ENCODE measurements at places on chromosomes 12 and 14.

GRCh38 chr12:86407620-86408208, 151.5 kb upstream of the MGAT4C start:
- DNase-seq, result no peak

DNA sequence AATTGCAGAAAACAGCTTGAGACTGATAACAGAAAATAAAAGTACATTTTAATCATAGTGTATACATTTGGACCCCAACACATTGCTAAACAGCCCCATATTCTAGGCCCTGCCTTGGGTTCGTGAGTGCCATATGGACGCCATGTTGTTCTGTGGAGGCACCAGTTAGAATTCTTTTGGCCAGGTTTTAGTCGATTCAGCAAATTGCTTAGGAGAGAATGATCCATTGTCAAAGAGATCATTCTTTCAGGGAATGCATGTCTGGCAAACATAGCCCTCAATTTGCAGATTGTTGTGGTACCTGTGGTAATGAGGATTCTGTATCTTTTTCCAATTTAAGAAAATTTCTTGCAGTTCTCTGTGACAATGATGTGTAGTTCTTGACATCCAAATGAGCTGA, 183.6 kb upstream of the DDHD1 start:
- DNase-seq, result no peak

GRCh38 chr14:52069307-52070050, 620 bp upstream of the NID2 start:
- no peak for DNase-seq

DNA sequence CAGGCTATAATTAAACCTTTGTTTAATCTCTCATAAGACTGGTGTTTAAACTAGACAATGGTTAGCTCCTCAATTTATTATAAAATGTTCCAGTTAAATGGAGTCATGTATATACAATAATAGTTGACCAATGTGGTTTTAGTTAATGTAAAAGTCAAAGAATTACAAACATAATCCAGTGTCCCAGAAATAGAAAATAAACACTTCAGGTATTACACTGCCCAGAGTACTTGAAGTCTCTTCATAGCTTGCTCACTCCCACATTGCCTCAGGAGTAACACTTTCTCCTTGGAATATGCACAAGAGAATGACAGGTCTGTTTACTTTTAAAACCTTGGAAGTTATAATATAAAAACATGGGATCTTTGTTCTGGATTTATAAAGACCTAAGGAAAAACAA, 60.5 kb downstream of the SLC38A1 start:
- no peak for DNase-seq

GRCh38 chr12:4934407-4935035, 24.8 kb downstream of the KCNA1 start:
- no peak for DNase-seq

GRCh38 chr12:42759622-42760273, 170.2 kb upstream of the PRICKLE1 start:
- no peak for DNase-seq

DNA sequence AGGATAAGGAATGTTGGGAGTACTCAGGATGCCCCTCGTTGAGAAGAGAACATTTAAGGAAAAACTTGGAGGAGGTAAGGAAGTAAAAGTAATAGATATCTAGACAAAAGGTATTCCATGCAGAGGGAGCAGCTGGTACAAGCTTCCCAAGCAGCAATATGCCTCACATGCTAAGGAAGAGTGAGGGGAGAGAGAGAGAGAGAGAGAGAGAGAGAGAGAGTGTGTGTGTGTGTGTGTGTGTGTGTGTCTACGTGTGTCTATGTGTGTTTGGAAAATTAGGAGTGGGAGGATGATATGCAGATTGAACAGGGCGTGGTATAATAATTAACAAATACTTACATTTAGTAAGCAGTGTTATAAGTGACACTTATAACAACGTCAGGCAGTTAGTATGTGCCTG, 9.2 kb upstream of the PARP11 start:
- no peak for DNase-seq

GRCh38 chr14:51962711-51963110, 26.6 kb upstream of the RTRAF start:
- no peak for DNase-seq

GRCh38 chr12:53726946-53727309, 324 bp downstream of the CALCOCO1 start:
- DNase-seq, result no peak

- DNase-seq, result no peak
Measured at GRCh38 chr14:75094896-75095295, 25.5 kb downstream of the ZC2HC1C start.

GRCh38 chr12:125050446-125050845, 14.8 kb upstream of the AACS start:
- no peak for DNase-seq

DNA sequence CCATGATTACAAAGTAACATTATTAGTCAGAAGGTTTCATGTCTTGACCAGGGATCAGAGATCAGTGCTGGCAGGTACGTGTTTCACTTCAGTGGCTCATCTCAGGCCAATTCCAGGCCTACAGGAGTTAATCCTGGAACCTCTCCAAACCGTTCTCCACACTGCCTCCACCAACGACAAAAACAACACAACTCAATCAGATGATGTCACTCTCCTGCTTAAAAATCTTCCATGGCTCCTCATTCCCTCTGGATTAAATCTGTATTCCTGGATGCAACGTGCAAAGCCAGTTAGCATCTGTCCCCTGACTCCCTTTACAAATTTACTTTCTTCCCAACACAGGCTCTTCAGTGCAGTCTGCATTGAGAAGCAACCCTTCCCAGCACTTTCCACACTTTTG, 34.3 kb upstream of the TXNRD1 start:
- no peak for DNase-seq

- no peak for DNase-seq
Measured at GRCh38 chr12:50271724-50272247, 11.5 kb downstream of the LIMA1 start.

- no peak for DNase-seq
Measured at GRCh38 chr14:104643306-104643705, 38.7 kb upstream of the TMEM179 start.

- DNase-seq, result no peak
Measured at GRCh38 chr12:11719678-11720099, 70.2 kb downstream of the ETV6 start.

DNA sequence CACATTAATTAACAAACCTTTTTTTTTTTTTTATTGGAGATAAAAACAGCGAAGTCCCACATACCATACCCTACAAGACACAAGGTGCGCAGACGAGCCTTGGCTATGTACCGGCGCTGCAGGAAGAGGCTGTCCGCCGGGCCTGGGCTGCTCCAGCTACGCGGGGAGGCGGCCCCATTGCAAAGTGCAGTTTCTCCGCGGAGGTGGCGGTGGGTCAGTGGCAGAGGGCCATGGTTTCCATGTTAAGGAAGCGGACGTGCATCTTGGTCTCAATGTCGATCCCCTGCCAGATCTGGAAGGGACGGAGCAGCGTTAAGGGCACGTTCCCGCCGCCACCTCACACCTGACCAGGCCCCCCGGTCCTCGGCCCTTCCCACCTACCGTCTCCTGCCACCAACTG, 60.3 kb downstream of the TESC start:
- no peak for DNase-seq

DNA sequence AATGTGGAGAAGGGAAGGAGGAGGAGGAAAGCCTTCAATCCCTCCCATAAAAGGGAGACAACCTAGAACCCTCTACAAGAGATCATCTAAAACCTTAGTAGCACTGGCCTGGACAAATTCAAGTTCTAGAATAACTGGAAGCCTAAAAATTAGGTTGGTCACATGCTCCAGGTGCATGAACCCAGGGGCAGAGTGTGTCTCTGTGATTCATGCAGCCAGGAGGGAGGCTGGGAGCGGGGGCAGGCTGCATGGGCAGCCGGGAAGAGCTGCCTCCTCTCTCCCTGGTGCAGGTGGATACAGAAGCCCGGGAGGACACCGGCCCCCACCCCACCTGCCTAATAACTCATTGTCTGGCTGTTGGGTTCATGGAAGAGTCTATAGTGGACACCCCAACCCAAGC, 38.6 kb downstream of the CCDC85C start:
- DNase-seq, result no peak

- DNase-seq, result no peak
Measured at GRCh38 chr12:1879633-1880032, 38.8 kb downstream of the CACNA2D4 start.

DNA sequence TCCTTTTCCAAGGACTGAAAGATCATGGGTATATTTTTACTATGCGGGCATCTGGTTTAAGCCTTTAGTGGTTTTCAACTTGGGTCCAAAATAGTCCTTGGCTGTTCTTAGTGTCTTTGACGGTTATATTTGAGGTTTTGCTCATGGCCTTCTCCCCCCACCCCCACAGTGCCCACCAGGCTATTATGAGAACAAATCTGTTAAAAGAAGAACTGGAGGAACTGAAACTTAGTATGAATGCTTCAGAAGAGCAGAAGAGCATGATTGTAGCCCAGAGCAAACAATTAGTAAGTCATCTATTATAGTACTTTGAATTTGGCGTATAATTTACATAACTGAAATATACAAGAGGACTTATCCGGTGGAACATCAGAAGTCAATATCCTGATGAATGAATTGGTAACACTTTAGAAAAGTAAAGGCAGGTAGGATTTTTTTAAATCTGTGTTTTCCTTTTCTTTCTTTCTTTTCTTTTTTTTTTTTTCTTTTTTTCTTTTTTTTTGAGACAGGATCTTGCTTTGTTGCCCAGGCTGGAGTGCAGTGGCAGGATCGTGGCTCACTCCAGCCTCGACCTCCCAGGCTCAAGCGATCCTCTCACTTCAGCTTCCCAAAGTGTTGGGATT, 71.8 kb upstream of the BCAT1 start:
- DNase-seq, result no peak

DNA sequence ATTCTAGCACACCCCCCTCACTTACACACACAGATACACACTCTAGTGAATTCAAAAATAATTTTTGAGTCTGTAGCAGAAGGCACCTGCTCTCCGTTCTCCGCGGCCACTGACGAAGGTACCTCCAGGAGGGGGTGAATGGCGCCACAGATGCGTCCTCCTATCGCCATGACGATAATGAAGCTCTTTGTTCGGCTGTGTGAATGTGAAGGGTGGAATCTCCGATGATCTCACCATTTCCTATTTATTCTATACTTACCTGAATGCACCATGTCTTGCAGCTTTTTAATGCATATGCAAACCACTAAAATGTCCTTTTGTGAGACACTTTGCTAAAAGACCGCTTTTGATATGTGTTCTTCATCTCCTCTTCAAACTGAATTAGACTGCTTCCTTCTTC, 162.7 kb downstream of the EGLN3 start:
- no peak for DNase-seq

DNA sequence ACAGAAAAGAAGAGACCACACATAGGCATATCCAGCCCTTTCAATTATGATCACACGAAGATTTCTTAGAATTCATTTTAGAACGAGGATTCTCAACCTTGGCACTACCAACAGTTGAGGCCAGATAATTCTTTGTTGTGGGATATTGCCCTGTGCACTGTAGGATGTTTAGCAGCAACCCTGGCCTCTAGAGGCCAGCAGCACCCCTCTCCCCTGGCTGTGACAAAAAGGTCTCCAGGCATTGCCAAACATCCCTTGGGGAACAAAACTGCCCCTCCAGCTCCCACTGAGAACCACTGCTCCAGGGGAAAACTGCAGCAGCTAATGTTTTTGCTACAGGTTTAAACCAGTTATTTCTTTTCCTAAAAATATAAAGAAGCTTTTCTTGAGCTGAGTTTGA, 7.1 kb downstream of the NT5DC3 start:
- no peak for DNase-seq

- DNase-seq, result no peak
Measured at GRCh38 chr14:29098656-29099055, 332.1 kb downstream of the FOXG1 start.

- DNase-seq, result no peak
Measured at GRCh38 chr12:50953047-50953446, 703 bp downstream of the HIGD1C start.

DNA sequence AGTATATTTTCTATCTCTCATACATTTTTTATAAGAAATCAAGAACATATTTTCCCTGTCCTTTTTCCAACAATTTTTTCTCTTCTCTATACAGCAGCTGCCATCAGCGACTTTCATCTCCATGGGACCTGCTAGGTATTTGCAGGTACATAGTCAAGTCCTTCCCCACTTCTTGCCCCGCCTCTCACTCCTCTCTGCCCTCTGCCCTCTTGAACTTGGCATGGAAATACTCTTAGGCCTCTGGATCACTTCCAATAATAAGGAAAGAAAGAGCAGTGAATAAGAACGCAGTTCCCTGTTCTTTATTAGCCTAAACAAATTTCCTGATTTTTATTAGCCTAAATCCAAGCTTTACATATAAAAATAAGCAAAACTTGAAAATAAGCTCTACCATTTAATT, 353.1 kb downstream of the SEC23A start:
- no peak for DNase-seq

DNA sequence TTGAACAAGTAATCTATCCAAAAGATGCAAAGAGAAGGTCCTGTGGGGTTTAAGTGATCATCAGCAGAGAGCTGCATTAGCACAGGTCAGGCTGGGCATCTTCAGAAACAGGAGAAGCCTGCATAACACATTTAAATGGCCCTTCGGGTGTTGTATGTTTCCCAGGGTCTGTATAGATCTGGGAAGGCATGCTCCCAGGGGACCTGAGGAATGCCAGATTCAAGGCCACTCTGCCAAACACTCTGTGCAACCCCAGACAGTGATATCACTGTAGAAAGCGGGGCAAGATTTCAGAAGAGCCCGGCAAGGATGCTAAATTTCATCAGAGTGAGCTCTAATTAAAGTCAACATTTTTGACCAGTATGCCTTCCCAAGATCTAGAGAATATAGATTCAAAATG, 92.9 kb downstream of the ARMH4 start:
- DNase-seq, result no peak

DNA sequence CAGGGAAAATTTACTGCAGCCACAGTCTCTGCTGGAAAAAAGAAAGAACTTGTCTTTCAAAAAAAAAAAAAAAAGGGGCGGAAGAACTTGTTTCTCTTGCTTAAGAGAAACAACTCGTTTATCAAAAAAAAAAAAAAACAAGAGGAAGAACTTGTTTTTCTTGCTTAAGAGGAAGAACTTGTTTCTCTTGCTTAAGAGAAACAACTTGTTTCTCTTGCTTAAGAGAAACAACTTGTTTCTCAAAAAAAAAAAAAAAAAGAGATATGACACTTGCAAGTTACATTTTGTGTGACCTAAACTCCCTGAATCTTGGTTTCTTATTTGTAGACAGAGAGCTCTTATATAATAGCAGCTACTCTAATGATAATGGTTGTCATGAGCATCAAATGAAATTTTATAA, 44.7 kb upstream of the USP15 start:
- DNase-seq, result no peak

DNA sequence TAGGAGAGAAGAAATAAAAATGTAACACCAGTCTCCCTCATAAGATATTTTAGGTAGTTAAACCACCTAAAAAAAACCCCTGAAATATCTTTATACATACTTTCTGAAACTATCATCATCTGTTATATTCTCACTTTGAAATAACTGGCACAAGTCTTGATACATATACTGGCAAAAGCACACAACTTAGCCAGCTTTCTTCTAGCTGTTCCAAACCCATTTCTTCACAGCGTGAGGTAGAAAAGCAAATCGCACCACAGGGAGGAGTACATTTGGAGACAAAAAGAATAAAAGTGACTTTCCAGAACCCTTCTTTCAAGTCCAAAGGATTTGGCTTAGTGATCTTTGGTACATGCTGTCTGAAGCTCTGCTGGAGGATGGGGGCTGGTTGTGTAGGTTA, 78.5 kb downstream of the RERG start:
- DNase-seq, result no peak
